ENCODE measurements at places on chromosomes 4 and X.
A peak's percentile ranks its signal among the peaks of the same experiment; 100 is the strongest.

DNA sequence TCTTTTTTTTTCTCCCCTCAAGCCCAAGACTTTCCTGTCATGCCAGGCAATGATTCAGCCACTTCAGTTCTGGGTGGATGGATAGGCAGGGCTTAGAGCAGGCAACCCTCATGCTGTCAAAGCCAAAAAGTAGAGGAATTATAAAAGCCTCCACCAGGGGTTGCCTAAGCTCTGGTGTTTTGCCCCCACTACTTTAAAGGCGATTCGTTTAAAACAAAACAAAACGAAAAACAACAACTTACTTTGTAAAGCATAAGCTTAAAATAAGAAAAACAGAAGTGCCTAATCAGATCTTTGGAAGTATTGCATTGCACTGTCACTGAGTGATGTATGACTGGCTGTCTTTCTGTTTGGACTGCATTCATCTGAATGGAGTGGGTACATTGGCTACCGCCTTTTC, 5.3 kb upstream of the IDS start:
- DNase-seq = no peak

DNA sequence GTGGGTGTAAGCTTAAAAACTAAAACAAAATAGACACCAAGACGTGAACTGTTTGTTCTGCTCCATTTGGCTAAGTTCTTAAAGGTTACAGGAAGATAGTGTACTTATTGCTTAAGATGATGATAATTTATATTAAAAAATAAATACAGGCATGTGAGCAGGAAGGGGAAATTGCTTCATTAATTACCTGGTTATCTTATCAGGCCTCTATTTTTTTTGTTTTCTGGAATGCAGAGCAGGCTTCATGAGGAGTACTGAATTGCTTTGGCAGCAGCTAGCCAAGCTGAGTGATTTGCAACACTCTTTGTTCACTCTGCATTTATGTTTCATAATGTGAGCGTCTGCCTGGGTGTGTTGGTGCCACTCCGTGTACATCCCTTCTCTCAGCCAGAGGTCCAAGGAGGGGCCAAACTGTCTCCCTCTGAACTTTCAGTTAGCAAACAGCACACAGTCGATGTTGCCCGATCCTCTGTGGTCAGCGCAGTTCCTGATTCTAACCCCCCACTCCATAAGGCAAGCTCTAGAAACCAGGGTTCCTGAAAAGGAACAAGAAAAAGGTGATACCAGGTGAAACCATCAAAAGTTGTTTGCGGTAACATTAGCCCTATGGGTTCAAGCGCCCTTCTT, 348.2 kb downstream of the SPRY1 start:
- DNase-seq = no peak

- DNase-seq = no peak
These were observed 36.2 kb downstream of the PAPSS1 start for GRCh38 chr4:107683873-107684272.

GRCh38 chrX:118865231-118865630, 41.6 kb downstream of the ZCCHC12 start:
- DNase-seq = no peak

DNA sequence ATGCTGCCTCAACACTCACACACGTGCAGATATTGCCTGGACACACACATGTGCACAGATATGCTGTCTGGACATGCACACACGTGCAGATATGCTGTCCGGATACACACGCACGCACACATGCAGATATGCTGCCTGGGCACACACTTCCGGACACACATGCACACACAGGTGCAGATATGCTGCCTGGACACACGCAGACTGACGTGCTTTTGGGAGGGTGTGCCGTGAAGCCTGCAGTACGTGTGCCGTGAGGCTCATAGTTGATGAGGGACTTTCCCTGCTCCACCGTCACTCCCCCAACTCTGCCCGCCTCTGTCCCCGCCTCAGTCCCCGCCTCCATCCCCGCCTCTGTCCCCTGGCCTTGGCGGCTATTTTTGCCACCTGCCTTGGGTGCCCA, 14.7 kb downstream of the FGFRL1 start:
- peak; percentile 44 for DNase-seq

- DNase-seq = no peak
These were observed 449.8 kb downstream of the INPP4B start for GRCh38 chr4:142396279-142396678.

- DNase-seq = no peak
These were observed 41.9 kb upstream of the PDHA2 start for GRCh38 chr4:95798003-95798402.

- DNase-seq = peak; percentile 17
These were observed 33.4 kb upstream of the SPON2 start for GRCh38 chr4:1205586-1206298.

DNA sequence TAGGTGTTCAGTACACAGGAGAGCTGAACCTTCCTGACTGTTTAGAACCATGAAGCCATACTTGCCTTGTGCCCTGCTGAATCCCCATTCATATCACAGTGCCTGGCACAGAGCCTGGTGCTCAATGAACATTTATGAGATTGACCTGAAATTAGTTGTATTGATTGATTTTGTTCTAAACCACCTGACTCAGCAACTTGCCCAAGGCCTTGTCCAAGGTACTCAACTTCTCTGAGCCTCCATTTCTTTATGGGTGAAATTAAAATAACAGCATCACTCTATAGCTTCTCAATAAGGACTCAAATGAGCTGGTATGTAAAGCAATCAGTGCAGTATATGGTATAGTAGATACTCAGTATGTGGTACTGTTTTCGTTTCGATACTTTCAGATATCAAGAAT, 208.1 kb downstream of the SLC39A8 start:
- no peak for DNase-seq

DNA sequence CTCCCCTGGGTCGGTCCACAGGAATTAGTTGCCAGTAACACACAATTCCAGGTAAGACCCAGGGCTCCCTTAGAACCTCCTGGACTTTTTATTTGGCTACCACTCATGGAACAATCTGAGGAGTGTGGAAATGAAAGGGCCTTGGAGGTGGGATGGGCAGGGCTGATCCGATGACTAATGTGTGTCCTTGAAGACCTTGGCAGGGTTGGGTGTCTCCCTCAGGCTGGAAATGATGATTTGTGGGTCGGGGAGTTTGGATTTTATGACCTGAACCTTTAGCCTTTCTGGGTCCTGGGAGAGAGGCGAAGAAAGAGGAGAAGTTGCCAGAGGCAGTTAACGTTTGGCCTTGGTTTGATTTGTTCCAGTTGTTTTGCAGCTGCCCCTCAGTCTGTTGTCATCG, 425.0 kb downstream of the MID1IP1 start:
- DNase-seq = no peak

DNA sequence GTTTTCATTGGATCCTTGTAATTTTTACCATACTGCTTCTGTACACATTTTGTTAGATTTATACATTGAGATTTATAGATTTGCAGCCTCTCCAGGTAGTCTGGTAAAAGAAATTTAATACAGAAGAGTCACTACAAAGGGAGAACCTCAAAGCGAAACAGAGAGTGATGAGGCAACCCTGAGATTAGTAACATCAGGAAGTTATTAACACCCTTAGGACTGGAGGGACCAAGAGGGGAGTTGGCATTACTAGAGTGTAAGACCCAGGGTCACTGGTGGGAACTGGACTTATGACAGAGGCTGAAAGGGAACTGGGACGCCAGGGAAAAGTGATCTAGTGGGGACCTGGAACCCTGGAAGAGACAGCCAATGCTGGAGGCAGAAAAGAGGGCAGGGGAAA, 20.6 kb upstream of the MAML3 start:
- no peak for DNase-seq

GRCh38 chr4:37827030-37827685, 672 bp downstream of the PGM2 start:
- DNase-seq = no peak

GRCh38 chr4:38509551-38509950, 154.4 kb upstream of the KLF3 start:
- DNase-seq = peak; percentile 45

- no peak for DNase-seq
These were observed 67.1 kb upstream of the ZNF518B start for GRCh38 chr4:10524196-10524833.

DNA sequence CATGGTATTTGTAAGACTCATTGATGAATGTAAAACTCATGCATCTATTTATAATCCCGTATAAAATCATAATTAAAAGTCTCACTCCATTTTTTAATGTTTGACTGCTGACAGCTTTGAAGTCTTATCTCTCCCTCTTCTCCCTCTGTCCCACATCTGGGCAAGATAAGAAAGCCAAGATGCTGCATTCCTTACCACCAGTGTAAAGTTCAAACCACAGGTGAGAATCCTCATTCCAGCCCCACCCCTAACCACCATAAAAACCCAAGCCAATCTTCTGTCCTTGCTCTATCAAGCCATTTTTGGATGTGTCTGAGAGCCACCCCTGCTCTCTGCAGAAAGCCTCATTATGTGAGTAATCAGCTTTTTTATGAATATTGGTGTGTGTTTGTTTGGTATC, 59.3 kb upstream of the MAGED1 start:
- no peak for DNase-seq

Data from activated T-cell treated with anti-CD3 and anti-CD28 coated beads, Interleukin-2, amount 50 U/mL, for 1 hour (primary cell).